ENCODE measurements at places on chromosomes 3 and 15. TPM values are rescaled to one million over a fixed set of nuclear protein-coding genes. Genes with fewer than 3 reads are reported as not detected.

The ASB14 gene
- polyA plus RNA-seq: 0.75 TPM

The GOLGA6B gene
- polyA plus RNA-seq: 0.04 TPM

The PLOD2 gene
- 3.8 TPM for polyA plus RNA-seq

The SLC9C1 gene
- not detected for polyA plus RNA-seq

The SLC22A14 gene
- polyA plus RNA-seq: 0.26 TPM

The SLITRK3 gene
- polyA plus RNA-seq: 0.08 TPM

The CTXN2 gene
- not detected for polyA plus RNA-seq

The EEF1AKMT4 gene
- polyA plus RNA-seq: 9.0 TPM

The TKT gene
- 25.6 TPM for polyA plus RNA-seq

The CHRM5 gene
- polyA plus RNA-seq: under 0.01 TPM

The CRYGS gene
- 1.0 TPM for polyA plus RNA-seq

Measured in psoas muscle (tissue), 8 donors.